Lower lobe of right lung (tissue), 2 donors: ENCODE measurements at places on chromosomes 12 and 14.

DNA sequence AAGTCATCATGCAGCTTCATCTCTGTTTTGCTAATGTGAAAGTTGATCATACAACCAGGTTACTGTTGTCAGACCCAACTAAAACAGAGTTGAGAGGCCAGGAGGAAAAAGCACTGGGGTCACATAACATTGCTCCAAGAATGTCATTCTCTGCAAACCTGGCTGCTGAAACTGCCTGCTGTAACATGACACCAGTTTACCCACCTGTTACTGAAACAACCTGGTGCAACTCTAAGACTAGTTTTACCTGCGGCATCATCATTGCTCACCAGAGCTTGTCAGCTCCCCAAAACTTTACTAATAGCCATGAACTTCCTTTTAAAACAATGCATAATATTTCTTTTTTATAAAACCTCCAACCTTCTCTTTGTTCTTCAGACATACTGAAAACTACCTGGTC lies 30.7 kb upstream of the DEGS2 start:
- no peak for DNase-seq

- DNase-seq, result no peak
Measured at GRCh38 chr14:29712601-29713000, 215.0 kb downstream of the PRKD1 start.

- no peak for DNase-seq
Measured at GRCh38 chr12:85630851-85631250, 205.4 kb downstream of the RASSF9 start.

GRCh38 chr12:50572287-50572686 lies 67.5 kb downstream of the DIP2B start:
- no peak for DNase-seq

GRCh38 chr14:23861666-23862065 lies 91.9 kb upstream of the DHRS4 start:
- no peak for DNase-seq

- no peak for DNase-seq
Measured at GRCh38 chr14:96649327-96649601, 147.1 kb downstream of the PAPOLA start.

- DNase-seq, result no peak
Measured at GRCh38 chr12:108423486-108423885, 84.4 kb upstream of the CMKLR1 start.

GRCh38 chr14:70730393-70730792 lies 78.9 kb downstream of the MAP3K9 start:
- DNase-seq, result no peak

DNA sequence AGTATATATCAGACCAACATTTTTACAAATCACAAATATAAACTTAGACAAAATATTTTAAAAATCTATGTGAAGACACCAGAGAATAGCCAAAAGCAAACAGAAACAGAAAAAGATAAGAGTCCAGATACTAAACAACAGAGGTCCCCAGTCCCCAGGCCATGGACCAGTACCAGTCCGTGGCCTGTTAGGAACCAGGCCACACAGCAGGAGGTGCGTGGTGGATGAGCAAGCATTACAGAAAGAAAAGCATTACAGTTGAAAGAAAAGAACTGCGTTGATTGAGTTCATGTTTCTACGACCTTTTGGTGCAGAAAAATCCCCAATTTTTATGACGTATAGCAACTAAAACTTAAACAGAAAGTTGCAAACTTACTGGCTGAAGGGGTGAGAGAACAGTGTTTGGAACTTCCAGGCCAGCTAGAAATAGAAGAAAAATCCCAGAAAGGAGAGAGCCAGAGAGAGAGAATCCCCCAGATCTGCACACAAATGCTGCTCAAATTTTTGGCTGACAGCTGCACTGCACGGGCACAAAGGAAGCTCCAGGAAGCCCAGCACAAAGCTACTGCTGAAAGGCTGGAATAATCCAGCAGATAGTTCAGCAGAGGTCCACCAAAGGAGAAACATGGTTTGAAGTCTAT lies 159.6 kb upstream of the C14orf180 start:
- no peak for DNase-seq

GRCh38 chr12:128138125-128138524 lies 128.8 kb upstream of the TMEM132C start:
- DNase-seq, result no peak

DNA sequence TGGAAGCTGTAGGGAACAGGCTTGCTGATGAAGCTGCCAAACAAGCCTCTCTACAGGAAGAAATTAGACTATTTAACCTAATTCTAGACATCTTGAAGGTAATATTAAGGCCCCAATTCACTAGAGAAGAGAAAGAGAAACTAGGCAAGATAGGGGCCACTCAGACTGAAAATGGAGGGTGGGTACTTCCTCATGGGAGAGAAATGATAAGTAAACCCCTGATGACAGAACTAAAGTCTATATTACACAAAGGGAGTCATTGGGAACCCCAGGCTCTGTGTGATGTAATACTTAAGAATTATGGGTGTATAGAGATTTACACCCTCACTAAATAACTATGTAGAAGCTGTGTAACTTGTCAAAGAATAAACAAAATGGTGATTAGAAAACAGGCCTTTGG lies 64.3 kb downstream of the APOBEC1 start:
- no peak for DNase-seq

- no peak for DNase-seq
Measured at GRCh38 chr14:35747379-35747778, 61.7 kb downstream of the RALGAPA1 start.

- DNase-seq, result no peak
Measured at GRCh38 chr14:97106166-97106565, 309.0 kb downstream of the VRK1 start.

GRCh38 chr14:88468406-88468805 lies 82.9 kb downstream of the SPATA7 start:
- DNase-seq, result no peak

- DNase-seq, result no peak
Measured at GRCh38 chr14:72986214-72986613, 40.7 kb downstream of the ZFYVE1 start.
